H54 (cell line): ENCODE measurements at places on chromosomes 6 and 20.

- no peak for DNase-seq
Measured at GRCh38 chr6:76843054-76843822, 620.1 kb downstream of the HTR1B start.

GRCh38 chr6:18262702-18263417 is 1.5 kb downstream of the DEK start:
- no peak for DNase-seq

- peak; percentile 12 for DNase-seq
Measured at GRCh38 chr6:87407561-87407900, 241 bp upstream of the CFAP206 start.

DNA sequence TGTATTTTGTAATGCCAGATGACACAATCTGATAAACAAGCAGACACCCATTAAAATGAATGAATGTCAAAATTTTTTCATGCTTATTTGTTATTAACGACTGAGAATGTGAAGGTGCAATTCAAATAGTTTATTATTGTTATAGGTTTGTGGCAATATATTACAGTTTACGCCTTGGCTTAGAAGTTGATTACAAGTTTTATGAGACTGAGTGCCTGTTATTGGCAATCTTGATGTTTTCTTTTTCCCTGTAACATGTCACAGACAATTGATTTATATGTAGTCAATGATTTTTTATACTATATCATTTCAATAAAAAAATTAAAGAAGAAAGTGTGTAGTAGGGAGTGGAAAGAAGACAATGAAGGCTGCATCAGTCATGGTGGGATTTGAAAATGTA is 144.1 kb upstream of the EEF1E1 start:
- DNase-seq, result no peak

DNA sequence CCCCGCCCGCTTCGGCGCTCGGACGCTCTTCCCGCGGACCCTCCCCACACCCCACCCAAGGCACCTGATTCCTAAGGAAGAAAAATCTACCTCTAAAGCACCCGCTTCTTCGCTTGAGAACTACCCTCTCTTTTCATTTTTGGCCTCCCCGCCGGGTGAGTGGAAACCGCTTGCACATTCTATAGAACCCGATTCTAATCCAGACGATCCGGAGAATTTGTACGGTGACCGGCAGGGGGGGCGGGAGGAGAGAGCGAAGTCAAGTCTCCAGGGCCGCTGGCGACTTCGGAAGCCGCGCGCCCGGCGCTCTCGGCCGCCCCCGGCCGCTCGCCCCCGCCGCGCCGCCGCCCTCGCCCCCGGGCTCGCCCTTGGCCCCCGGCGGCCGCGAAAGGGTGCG is at the start of gene RBM24:
Gene RBM24 (plus strand): TSS at position 262 of the 397 bp plus-strand sequence. CDS start 221 bp downstream, outside the sequence.
- peak; percentile 48 for DNase-seq

- DNase-seq, result no peak
Measured at GRCh38 chr6:12163149-12163548, 127.0 kb upstream of the EDN1 start.

- no peak for DNase-seq
Measured at GRCh38 chr6:4564801-4565271, 211.4 kb upstream of the CDYL start.

DNA sequence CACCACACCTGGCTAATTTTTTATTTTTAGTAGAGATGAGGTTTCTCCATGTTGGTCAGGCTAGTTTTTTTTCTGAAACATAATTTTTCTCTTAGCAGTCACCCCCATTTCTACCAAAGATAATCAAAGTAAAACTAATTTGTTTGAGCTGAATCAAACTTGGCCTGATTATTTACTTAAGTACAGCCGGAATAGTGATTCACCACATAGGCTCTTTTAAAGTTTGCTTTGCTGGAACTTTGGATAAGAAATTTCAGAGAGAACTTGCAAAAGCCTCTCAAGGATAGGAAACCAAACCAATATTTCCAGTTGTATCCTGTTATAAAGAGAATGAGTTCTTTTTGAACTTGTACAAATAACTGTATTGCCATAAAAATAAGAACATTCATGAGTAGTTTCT is 105.0 kb upstream of the SYNCRIP start:
- no peak for DNase-seq

DNA sequence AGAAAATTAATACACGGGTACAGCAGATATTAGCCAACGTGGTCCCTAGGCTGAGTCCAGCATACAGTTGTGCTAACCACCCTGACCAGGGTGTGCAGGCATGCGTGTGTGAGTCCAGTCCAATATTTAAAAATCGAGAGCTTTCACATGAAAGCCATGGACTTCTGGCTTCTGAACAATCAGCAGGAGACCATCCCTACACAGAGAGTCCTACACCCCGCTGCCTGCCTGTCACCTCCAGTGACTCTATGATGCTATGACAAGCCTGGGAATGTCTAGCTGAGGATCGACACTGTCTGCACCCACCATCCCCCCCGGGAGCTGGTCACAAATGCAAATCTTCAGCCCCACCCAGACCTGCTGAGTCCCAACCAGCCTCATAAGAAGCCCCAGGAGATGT is 7.9 kb downstream of the ACSS1 start:
- DNase-seq, result no peak

GRCh38 chr20:63555661-63556381 is 1.9 kb downstream of the FNDC11 start:
- DNase-seq, result no peak

DNA sequence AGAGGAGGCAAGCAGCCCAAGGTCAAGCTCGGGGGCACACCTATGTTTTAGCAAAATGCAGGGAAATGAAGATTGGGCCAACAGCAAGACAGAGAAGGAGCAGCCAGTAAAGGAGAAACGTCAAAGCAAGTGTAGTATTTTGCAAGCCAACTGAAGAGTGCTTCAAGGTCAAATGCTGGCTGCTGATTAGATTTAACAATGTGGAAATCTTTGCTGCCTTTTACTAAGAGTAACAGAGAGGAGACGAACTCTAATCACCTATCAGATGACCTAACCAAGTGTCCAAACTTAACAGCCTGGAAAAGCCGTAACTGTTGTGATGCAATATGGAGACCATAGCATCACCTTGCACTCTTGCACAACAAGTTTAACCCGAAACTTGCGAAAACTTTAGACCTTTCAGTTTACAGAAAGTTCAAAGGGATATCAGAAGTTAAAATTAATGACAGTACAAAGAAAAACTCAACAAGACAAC is 30.4 kb downstream of the AKIRIN2 start:
- no peak for DNase-seq

- DNase-seq, result no peak
Measured at GRCh38 chr6:163863565-163863964, 449.0 kb downstream of the QKI start.

GRCh38 chr6:80158478-80158989 is 52.1 kb downstream of the BCKDHB start:
- no peak for DNase-seq

DNA sequence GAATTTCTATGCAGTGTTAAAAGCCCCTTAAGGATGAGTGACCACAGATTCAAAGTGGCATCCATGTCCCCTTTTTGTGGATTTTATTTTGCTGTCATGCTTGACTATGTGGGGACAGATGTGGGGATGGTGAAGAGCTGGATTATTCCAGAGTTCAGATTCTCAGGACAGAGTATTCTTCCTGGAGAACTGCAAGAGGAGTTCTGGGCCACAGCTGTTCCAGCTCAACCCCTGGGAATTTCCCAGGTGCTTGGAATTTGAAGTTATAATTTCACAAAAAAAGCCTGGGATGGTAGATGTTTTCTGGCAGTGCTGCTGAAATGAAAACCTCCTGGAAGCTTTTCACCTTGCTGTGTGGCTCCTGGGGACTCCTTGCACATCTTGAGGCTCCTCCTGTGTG is 671.8 kb upstream of the MARCKS start:
- no peak for DNase-seq

- peak; percentile 16 for DNase-seq
Measured at GRCh38 chr6:34953061-34954025, 64.3 kb downstream of the ANKS1A start.

- no peak for DNase-seq
Measured at GRCh38 chr20:57022306-57022705, 244.1 kb downstream of the BMP7 start.

DNA sequence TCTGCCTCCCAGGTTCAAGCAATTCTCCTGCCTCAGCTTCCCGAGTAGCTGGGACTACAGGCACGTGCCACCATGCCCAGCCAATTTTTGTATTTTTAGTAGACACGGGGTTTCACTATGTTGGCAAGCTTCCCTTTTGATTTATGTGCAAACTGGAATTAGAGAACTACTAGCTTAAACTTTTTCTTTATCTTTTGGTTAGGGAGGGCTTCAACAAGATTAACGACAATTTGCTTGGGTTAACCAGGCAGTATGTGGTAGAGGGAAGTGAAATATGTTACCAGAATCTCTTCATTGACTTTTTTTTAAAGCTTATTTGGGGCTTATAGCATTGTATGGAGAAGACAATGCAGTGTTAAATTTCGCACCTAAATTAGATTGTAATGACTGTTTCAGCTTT is 9.0 kb downstream of the MYO6 start:
- DNase-seq, result no peak

DNA sequence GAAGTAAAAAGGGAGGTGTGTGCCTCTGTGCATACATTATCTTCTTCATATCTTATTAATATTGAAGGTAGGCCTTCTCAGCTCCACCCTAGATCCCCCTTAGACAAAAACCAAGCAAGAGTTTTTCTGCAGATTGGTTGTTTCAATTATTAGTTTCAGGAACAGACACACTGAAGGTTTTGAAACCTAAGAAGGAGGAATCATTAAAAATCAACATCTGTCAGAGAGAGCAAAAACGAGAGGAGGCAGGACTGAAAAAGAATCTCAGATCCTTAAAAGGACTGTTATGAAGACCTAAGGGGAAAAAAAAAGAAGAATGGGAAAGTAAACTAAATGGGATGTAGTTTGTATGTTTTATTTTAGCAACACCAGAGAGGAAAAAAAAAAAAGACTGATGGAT is 560.8 kb upstream of the JAG1 start:
- DNase-seq, result no peak

DNA sequence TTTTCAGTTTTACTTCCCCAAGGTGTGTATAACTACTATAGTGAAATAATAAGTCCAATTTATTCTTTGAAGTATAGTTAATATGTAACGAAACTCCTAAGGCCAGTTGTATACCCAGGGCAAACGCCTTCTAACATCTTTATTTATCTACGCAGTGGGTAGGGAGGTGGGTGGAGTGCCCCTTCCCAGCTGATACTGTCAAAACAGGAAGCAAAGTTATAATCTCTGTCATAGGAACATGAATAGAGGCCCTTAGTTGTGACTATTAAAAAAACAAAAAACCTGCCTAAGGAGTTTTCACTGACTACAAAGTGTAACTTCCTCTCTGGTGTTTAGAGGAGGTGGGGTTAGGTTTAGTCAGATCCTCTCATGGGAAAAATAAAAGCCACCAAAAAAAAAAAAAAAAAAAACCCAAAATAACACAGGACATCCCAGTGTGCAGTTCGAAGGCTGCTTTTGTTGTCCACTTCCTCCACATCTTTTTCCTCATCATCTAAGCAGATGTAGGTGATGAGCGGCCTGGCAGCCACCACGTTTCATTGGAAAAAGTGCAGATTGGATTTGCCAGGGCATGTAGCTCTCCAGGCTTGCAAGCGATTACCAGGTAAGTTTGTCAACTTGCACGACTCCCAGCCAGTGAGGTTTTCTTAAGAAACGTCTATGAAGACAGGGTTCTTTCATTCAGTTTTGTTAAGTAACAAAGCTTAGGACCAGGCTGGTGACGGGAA is 58.7 kb downstream of the UTRN start:
- DNase-seq, result no peak

DNA sequence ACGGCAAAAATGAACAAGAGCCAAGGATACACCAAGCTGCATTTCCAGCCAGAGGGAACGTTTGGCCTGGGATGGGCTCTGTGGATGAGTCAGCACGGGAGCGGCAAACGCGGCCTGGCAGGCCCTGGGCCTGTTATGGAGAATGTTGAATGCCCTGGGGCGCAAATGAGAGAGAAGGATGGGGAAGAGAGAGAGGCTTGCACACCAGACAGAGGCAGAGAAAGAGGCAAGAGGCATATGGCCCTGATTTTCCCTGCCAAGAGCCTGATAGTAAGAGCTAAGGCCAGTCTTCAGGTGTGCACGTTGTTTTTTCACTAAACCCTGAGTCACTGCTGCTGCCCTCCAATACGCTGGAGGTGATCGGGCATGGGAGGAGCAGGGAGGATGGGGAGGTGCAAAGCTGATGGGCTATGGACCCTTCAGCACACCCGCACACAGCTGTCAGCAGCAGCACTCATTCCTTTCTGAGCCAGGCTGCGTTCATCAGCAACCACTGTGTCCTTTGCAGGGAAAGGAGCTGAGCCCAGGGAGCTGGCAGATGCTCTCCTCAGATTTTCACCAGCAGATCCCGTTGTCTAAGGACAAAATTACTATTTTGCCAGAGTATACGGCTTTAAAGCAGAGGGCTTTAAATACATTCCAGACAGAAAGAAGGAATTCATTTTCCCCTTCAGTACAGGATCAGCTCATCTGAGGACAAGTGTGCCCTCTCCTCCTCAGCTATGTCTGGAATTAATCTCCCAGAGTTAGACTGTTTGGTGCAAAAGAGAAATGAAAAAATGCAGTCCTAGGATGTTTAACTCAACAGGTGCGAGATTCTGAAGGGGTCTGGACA is 61.7 kb upstream of the SLC22A23 start:
- peak; percentile 82 for DNase-seq

DNA sequence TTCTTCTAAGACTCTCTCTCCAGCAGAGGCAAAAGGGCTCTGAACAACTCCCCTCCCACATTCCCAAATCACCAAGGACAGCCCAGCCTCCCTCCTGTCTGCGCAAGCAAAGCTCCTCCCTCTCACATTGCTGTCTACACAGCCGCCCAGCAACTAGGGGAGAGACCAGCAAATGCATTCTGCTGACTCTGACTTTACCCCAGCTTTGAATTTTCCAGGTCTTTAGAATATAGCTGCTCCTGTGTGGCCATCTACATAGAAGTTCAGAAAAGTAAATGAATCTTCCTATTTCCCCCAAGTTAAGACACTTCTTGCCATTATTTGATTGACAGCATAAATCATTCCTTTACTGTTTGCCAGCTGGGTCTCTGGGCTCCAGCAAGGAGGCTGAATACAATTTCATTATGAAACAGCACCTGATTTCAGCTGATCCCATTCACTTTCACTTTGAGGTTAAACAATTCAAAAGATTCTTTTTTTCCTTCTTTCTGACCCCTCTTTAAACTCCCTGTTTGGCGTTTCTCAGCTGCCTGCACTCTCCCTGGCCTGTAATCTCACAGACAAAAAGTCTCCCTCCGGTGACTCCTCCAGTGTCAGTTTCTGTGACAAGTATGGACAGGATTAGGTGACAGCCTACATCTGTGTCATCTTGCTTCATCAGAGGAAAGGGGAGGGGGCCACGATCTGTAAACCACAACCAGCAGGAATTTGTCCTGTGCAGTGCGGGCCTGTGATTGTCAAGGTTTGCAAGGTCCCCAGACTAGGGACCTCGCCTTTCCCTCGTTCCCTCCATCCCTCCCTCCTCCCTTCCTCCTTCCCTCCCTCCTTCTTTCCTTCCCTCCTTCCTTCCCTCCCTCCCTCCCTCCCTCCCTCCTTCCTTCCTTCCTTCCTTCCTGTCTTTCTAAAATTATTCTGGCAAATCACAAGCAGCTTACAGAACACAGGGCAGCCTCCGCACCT is 205.6 kb upstream of the RIN2 start:
- DNase-seq, result no peak
